ENCODE measurements at places on chromosomes 3 and 15. TPM values are rescaled to one million over a fixed set of nuclear protein-coding genes. Genes with fewer than 3 reads are reported as not detected.

- DNase-seq: peak; percentile 73
Measured at GRCh38 chr3:193782276-193782647, 189.3 kb downstream of the OPA1 start.

DNA sequence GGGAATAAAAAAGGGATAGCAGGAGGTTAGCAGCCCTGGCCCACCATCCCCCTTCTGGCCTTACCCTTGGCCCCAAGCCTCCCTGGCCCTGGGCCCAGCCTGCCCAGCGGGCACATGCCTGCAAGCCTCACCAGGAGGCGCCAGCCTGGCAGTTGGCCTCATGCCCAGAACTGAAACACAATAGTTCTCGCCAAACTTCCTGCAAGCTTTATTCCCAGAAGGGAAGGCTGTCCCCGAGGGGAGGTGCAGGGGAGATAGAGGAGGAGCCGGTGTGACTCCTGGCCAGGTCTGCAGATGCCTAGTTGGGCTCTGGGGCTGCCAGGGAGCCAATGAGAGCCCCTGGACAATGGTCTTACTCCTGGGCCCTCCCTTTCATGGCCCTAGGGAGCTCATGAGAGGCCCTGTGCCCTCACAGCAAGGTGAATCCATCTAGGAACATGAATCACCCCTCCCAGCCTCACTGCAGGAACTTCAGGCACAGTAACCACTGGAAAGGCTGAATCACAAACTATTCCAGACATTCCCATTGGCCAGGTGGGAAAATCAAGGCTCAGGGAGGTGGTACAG lies 4.0 kb downstream of the CCDC33 start:
- DNase-seq: no peak

DNA sequence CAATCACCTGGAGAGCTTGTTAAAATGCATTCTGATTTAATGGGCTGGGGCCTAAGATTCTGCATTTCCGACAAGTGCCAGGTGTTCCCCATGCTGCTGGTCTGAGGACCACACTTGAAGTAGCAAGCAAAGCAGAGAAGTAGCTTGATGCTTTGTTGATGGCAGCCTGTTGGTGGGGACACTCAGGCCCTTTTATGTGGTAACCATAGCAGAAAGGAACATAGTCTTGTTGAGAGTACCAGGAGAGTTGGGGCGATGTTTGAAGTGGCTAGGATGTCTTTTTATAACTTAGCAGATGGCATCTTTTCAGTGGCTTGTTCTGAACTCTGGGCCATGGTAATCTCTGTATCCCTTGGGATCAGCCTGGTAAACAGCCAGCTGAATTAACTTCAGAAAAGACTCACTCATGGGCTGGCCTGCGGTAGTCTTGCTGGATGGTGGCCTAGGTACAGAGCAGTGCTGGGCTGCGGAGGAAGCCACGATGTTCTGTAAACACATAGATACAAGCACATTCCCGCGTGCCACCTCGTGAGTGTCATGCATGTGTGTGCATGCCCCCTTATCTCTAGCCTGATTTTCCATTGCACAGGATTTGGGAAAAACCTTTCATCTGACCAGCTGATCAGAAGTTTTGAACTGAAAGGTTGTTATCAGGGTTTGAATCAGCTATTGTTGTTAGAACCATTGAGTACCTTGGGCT lies 292.4 kb upstream of the LRRFIP2 start:
- no peak for DNase-seq

Gene TMEM212
- not detected for total RNA-seq

Gene LMAN1L
- 0.35 TPM for total RNA-seq

Gene PRTG
- 17.5 TPM for total RNA-seq

Data from mesothelial cell of epicardium (in vitro differentiated cells).